Mesothelial cell of epicardium (in vitro differentiated cells): ENCODE measurements at places on chromosomes 3 and 15. TPM values are rescaled to one million over a fixed set of nuclear protein-coding genes. Genes with fewer than 3 reads are reported as not detected.

GRCh38 chr3:190345027-190345821, 23.0 kb upstream of the CLDN1 start:
- H3K27ac ChIP-seq = peak overlapping the region; percentile 80
- no peak overlapping the region for H3K4me3 ChIP-seq
- H3K27me3 ChIP-seq = no peaks in the 10 kb centered on the region
- no peak for DNase-seq
- H3K4me1 ChIP-seq = peaks cover 14% of the 10 kb centered on the region

GRCh38 chr3:142468456-142468855, 20.6 kb upstream of the XRN1 start:
- no peak overlapping the region for H3K27ac ChIP-seq
- no peaks in the 10 kb centered on the region for H3K4me1 ChIP-seq
- H3K27me3 ChIP-seq = no peaks in the 10 kb centered on the region
- no peak overlapping the region for H3K4me3 ChIP-seq
- peaks cover 12% of the 10 kb centered on the region for H3K36me3 ChIP-seq

DNA sequence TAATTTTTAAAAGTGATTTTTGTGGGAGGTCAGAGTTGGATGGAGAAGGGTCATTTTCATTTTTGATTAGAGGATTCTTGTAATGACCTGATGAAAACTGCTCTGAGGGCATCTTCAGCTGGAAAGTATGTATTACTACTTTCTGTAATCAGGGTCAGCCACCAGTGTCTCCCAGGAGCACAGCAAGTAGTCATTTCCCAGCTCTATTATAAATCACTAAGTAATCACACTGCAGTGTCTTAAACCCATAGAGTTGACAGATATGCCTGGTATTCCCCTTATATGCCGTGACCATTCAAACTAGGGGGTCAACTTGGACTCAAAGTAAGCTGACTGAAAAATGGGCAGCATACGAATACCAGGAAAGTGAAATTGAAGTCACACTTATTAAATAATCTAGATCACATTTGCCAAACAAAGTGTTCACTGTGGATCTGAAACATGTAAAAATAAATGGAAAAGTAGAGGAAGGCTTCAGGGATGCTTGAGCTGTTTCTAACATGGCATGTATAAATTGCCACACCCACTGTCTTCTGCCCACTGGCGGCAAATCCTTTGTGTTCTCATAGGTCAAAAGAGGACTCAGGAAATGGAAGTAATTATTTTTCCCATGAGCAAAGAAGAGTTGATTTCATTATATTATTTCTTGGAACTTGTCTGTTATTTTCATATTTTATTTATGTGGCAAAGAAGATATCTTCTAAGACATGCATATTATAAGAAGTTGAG, 105.7 kb downstream of the MBNL1 start:
- H3K4me1 ChIP-seq = peaks cover 6% of the 10 kb centered on the region
- DNase-seq = no peak
- H3K27me3 ChIP-seq = no peaks in the 10 kb centered on the region
- peaks cover 32% of the 10 kb centered on the region for H3K36me3 ChIP-seq

GRCh38 chr3:28912120-28912885, 368.6 kb upstream of the RBMS3 start:
- no peaks in the 10 kb centered on the region for H3K36me3 ChIP-seq
- H3K4me3 ChIP-seq = no peak overlapping the region
- DNase-seq = no peak
- no peaks in the 10 kb centered on the region for H3K27me3 ChIP-seq
- peaks cover 19% of the 10 kb centered on the region for H3K4me1 ChIP-seq
- no peak overlapping the region for H3K27ac ChIP-seq

The FANCD2OS gene
- not detected in 3 replicates for total RNA-seq

DNA sequence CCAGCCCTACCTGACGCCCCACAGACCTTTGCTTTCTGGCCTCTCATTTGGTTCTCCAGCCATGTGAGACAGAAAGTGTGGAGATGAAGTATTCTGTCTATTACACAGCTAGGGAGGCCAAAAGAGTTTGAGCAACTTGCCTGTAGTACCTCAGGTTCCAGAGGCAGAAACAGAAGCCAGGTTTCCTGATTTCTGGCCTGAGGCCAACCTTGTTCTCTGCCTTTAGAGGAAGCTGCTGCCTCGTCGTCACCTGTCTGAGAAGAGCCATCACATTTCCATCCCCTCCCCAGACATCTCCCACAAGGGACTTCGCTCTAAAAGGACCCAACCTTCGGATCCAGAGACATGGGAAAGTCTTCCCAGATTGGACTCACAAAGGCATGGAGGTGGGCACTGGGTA, 3.8 kb downstream of the IL17RE start:
- no peak overlapping the region for H3K27ac ChIP-seq
- H3K4me3 ChIP-seq = no peak overlapping the region
- no peak for DNase-seq
- H3K4me1 ChIP-seq = peaks cover 21% of the 10 kb centered on the region
- no peaks in the 10 kb centered on the region for H3K27me3 ChIP-seq

GRCh38 chr3:51684971-51685751, 14.1 kb downstream of the TEX264 start:
- no peak overlapping the region for H3K4me3 ChIP-seq
- peaks cover 5% of the 10 kb centered on the region for H3K4me1 ChIP-seq
- H3K27me3 ChIP-seq = no peaks in the 10 kb centered on the region
- peaks cover 25% of the 10 kb centered on the region for H3K36me3 ChIP-seq
- DNase-seq = no peak
- no peak overlapping the region for H3K27ac ChIP-seq

The VPS8 gene
- 67.5 to 82.4 TPM (median 73.3 TPM) in 3 replicates for total RNA-seq

DNA sequence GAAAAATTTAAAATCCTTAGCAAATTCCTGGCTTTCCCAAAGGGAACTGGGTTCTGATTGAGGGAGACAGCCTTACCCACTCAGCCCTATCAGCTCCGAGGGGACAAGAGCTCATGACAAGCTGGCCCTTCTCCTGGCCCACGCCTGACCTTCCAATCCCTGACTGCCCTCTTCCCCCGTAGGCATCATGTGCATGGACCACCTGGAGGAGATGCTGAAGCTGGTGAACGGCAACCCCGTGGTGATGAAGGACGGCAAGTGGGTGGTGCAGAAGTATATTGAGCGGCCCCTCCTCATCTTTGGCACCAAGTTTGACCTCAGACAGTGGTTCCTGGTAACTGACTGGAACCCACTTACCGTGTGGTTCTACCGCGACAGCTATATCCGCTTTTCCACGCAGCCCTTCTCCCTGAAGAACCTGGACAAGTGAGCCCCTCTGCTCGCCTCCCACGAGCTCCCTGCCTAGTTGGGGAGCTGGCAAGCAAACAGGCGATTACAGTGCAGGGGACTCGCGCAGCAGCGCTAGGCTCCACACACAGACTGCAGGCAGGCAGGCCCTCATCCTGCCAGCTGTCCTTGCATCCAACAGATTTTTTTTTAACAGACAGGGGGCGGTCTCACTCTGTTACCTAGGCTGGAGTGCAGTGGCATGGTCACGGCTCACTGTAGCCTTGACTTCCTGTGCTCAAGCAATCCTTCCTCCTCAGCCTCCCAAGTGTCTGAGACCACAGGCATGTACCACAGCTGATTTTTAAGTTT, 16.8 kb downstream of the RPUSD3 start:
- no peak for DNase-seq
- H3K4me3 ChIP-seq = no peak overlapping the region
- no peaks in the 10 kb centered on the region for H3K4me1 ChIP-seq
- no peak overlapping the region for H3K27ac ChIP-seq
- peaks cover 6% of the 10 kb centered on the region for H3K36me3 ChIP-seq

GRCh38 chr3:13110678-13111116, 37.5 kb upstream of the IQSEC1 start:
- H3K27ac ChIP-seq = no peak overlapping the region
- DNase-seq = no peak
- peaks cover 6% of the 10 kb centered on the region for H3K4me1 ChIP-seq
- no peaks in the 10 kb centered on the region for H3K36me3 ChIP-seq
- H3K27me3 ChIP-seq = peaks cover 6% of the 10 kb centered on the region

The SLC2A2 gene
- not detected in 3 replicates for total RNA-seq

The HRG gene
- not detected in 3 replicates for total RNA-seq

The FNDC3B gene
- total RNA-seq = 123 to 131 TPM (median 123 TPM) in 3 replicates

- no peak overlapping the region for H3K27ac ChIP-seq
- H3K4me1 ChIP-seq = peaks cover 13% of the 10 kb centered on the region
- no peaks in the 10 kb centered on the region for H3K36me3 ChIP-seq
- no peak overlapping the region for H3K4me3 ChIP-seq
- no peaks in the 10 kb centered on the region for H3K27me3 ChIP-seq
- no peak for DNase-seq
Observed at GRCh38 chr3:105906345-105906744, 37.5 kb upstream of the CBLB start.

GRCh38 chr15:49044766-49045606, 1.3 kb downstream of the SECISBP2L start:
- peak overlapping the region; percentile 97 for H3K27ac ChIP-seq
- peaks cover 29% of the 10 kb centered on the region for H3K4me1 ChIP-seq
- no peaks in the 10 kb centered on the region for H3K27me3 ChIP-seq
- DNase-seq = no peak
- peak overlapping the region; percentile 97 for H3K4me3 ChIP-seq
- peaks cover 3% of the 10 kb centered on the region for H3K36me3 ChIP-seq

DNA sequence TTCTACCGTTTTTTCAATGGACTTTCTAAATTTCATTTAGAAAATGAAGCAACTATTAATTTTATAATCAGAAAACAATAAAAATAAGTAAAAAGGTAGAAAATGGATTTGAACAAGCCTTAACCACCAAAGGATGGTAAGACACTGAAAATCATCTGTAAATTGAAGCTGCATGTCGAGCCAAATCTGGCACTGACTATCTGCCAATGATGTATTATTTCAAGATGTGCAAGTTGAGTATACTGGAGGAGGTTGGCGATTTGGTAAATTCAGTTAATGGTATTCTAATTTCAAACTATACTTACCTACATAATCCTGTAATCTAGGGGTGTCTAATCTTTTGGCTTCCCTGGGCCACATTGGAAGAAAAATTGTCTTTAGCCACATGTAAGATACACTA, 93.5 kb downstream of the FMN1 start:
- no peak overlapping the region for H3K4me3 ChIP-seq
- no peak overlapping the region for H3K27ac ChIP-seq
- peaks cover 2% of the 10 kb centered on the region for H3K4me1 ChIP-seq
- peaks cover 22% of the 10 kb centered on the region for H3K27me3 ChIP-seq
- no peaks in the 10 kb centered on the region for H3K36me3 ChIP-seq
